NCI-H226 (cell line): ENCODE measurements at places on chromosomes 1 and 21.

GRCh38 chr1:58883037-58883887 lies 99.4 kb upstream of the JUN start:
- peak; percentile 98 for DNase-seq

- no peak for DNase-seq
These were observed 8.0 kb downstream of the SMAP2 start for GRCh38 chr1:40381268-40382107.

DNA sequence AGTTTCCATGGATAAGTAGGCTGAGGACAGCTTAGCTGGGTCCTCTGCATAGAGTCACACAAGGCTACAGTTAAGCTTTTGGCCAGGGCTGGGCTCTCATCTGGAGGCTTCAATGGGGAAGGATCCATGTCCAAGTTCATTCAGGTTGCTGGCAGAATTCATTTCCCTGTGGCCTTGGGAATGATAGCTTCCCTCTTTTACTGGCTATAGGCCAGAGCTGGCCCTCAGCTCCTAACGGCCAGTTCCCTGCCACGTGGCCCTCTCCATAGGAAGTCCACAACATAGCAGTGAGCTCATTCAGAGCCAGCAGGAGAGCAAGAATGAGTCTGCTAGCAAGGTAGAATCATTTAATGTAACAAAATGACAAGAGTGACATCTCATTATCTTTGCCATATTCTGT lies 15.1 kb upstream of the PODN start:
- peak; percentile 79 for DNase-seq

DNA sequence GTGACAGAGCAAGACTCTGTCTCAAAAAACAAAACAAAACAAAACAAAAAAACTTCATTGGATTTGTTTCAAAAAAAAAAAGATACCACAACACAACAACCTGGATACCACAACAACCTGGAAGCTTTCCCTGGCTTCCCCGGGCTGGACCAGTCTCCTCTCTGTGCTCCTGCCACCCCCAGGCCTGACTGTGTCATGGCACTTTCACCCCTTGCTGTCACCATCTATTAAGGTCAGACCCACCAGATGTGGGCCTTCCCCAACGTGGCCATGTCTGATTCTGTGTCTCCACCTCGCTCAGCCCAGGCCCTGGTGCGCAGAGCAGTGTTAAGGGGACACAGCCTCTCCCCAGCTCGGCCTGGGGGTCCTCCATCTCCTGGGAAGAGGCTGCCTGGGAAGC lies 28.3 kb upstream of the ACOT11 start:
- no peak for DNase-seq

- DNase-seq, result no peak
These were observed 74.8 kb downstream of the FNBP1L start for GRCh38 chr1:93522721-93523120.

DNA sequence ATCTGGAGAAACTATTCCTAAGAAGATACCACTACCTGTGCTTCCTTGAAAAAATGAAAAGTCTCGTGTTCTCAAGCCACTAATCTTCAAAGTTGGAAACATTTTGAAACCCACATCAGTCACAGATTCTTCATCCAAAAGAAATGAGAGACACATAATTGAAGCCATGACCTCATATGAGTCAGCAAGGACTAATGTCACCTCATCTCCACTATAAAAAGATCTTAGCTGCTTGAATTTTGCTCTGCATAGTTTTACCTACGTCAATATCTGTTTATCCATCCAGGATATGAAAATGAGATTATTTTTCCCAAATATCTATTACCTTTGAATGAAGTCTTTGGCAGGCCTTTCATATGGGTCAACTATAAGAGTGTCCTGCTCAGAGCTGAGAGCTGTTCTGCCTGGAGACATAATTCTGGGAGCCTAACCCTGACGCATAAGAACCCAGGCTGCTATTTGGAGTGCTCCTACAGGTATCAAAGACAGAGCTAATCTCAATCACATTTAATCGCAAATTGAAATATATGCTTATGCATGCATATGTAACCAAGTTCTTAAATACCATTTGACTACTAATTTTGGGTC lies 312.5 kb upstream of the PKN2 start:
- no peak for DNase-seq

DNA sequence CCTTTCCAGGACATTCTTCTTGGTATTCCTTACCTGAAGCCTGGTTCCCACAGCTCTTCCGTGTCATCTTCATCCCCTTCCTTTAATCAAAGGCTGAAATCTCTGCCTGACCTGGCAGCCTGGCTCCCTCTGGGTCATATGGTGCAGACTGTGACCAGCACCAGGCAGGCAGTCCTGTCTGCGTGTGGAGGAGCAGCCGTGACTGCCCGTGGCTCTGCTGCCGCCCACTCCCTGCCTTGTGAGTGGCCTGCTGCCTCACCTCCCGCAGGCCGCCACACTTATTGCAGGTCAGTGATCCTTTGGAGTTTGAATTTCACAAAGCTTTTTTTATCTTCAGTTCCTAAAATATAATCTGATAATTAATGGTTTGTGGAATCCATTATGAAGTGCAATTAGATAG lies 36.2 kb upstream of the EPHA8 start:
- no peak for DNase-seq

DNA sequence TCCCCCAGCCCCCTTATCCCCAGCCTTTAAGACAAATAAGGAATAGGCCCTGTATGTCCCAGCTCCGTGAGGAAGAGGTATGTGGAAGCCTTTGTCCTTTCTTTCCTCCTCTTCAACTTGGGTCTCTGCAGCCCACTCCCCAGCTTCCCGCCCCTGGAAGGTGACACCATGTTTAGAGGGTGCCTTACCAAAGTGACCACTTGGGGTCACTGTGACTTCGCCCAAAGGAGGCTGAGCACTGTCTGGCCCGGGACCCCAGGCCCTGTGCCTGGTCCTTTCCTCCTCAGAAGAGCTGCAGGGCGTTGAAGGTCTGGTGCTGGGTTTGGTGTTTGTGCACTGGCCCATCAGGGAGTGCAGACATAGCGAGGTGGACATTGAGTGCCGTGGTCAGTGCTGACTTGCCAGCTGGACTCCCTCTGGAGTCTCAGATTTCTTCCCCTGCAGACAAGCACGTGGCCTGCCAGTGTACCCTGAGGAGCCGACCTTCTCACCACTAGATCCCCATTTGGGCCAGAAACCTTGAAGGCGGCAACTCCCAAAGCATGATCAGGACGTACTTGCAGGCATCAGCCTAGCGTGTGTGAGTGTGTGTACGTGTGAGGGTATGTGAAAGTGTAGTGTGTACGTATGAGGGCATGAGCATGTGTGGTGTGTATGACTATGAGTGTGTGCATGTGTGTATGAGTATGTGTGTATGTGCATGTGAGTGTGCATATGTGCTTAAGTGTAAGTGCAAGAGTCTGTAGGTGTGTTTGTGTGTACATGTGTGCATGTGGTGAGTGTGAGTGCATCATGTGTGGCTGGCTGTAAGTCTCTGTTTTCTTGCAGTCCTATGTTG lies 181.4 kb upstream of the KIAA0040 start:
- no peak for DNase-seq

- no peak for DNase-seq
These were observed 140.8 kb downstream of the PTGER3 start for GRCh38 chr1:70906800-70907199.

DNA sequence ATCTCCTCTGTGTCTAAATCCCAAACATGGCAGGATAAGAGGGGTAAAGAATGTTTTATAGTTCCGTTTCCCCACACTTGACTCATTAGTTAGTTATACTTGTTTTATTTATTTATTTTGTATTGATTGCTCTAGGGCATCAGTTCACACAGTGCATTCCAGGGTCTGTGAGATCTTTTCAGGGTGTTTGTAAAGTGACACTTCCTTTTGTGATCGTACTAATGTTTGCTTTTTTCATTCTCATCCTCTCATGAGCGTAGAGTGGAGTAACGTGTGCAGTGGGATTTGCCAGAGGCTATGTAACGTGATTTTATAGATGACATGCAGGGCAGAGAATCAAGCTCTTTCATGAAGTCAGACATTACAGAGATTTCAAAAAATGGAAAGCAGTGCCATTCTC lies 103.2 kb downstream of the SCCPDH start:
- no peak for DNase-seq
